RWPE1 (cell line): ENCODE measurements at places on chromosomes 4 and X.

GRCh38 chrX:134548257-134549201, 88.6 kb downstream of the HPRT1 start:
- no peak for DNase-seq

GRCh38 chrX:135170877-135171519, at the start of gene CT55:
Gene CT55 (minus strand): TSS chrX:135171398. CDS start chrX:135171171, 227 bp downstream.
- DNase-seq, result no peak

DNA sequence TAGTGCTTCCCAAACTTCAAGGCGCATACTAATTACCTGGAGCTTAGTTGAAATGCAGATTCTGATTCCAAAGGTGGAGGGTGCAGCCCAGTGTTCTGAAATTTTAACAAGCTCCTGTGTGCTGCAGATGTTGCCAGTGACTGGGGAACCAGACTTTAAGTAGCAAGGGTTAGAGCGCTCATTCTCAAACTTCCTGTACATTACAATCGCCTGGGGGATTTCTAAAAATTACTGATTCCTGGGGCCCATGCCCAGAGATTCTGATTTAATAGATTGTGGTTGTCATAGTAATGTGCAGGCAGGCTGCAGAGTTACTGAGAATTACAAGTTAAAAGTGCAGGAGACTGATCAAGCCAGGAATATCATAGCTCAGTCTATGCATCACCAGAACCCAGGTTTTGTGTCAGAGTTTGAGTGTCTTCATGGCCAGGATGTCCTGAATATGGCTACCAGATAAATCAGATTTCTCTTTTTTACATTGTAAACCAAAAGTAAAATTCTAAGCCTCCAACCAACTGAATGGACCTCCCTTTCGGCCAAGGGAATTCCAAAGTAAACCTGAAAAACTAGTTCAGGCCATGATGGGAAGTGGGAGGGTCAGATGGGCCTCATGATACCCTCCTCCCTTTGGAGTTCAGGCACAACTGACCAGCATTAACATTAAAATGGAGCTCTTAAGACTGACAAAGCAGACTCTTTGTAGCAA, 121.6 kb downstream of the ATXN3L start:
- DNase-seq, result no peak

GRCh38 chr4:170853422-170854021, 763.8 kb upstream of the AADAT start:
- DNase-seq, result peak; percentile 34
